ENCODE measurements at places on chromosomes 2 and 18.

- H3K27ac ChIP-seq, result no peak overlapping the region
- H3K4me3 ChIP-seq, result no peak overlapping the region
- H3K4me1 ChIP-seq, result no peaks in the 10 kb centered on the region
- DNase-seq, result no peak
These were observed 20.2 kb downstream of the NRXN1 start for GRCh38 chr2:51011693-51012092.

- no peak overlapping the region for H3K4me3 ChIP-seq
- H3K27ac ChIP-seq, result no peak overlapping the region
- H3K27me3 ChIP-seq, result peaks cover 2% of the 10 kb centered on the region
- H3K36me3 ChIP-seq, result no peaks in the 10 kb centered on the region
- no peak for DNase-seq
These were observed 179.1 kb upstream of the SH3BP4 start for GRCh38 chr2:234772733-234773060.

DNA sequence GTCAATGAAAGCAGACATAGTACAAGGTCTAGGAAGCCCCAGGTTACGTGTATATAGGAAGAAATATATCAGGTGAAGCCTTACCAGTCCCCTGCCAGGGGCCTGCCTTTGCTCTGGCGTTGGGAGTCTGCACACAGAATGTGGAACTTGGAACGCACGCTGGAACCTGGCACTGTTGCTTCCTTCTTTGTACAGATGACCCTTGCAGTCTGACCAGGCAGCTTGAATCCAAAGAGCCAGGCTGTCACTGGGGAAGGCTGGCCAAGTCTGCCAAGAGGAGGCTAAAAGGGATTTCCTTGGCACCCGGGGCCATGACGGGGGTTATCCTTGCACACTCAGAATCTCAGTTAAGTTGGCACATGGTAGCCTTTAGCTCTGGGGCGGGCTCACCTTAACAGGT, 39.5 kb downstream of the TMEM247 start:
- no peaks in the 10 kb centered on the region for H3K27me3 ChIP-seq
- no peak overlapping the region for H3K27ac ChIP-seq
- peaks cover 12% of the 10 kb centered on the region for H3K4me1 ChIP-seq
- no peaks in the 10 kb centered on the region for H3K36me3 ChIP-seq
- no peak for DNase-seq
- H3K4me3 ChIP-seq, result no peak overlapping the region

- no peaks in the 10 kb centered on the region for H3K36me3 ChIP-seq
- no peak overlapping the region for H3K27ac ChIP-seq
- H3K4me3 ChIP-seq, result no peak overlapping the region
- H3K4me1 ChIP-seq, result peaks cover 3% of the 10 kb centered on the region
- DNase-seq, result peak; percentile 29
These were observed 168.7 kb downstream of the KCNS3 start for GRCh38 chr2:18047213-18047611.

GRCh38 chr2:11008773-11009172, 97.0 kb downstream of the KCNF1 start:
- no peaks in the 10 kb centered on the region for H3K36me3 ChIP-seq
- no peak for DNase-seq
- no peak overlapping the region for H3K27ac ChIP-seq
- peaks cover 2% of the 10 kb centered on the region for H3K27me3 ChIP-seq

- H3K36me3 ChIP-seq, result no peaks in the 10 kb centered on the region
- H3K4me3 ChIP-seq, result no peak overlapping the region
- peaks cover 5% of the 10 kb centered on the region for H3K4me1 ChIP-seq
- H3K27me3 ChIP-seq, result no peaks in the 10 kb centered on the region
These were observed 89.7 kb upstream of the MSH2 start for GRCh38 chr2:47313141-47313691.

GRCh38 chr18:53380063-53380639, 844.3 kb downstream of the MBD2 start:
- no peak overlapping the region for H3K27ac ChIP-seq
- no peaks in the 10 kb centered on the region for H3K4me1 ChIP-seq
- no peaks in the 10 kb centered on the region for H3K36me3 ChIP-seq
- no peak overlapping the region for H3K4me3 ChIP-seq
- peak; percentile 21 for DNase-seq
- H3K27me3 ChIP-seq, result no peaks in the 10 kb centered on the region

GRCh38 chr18:2901423-2901985, 54.7 kb downstream of the EMILIN2 start:
- H3K36me3 ChIP-seq, result no peaks in the 10 kb centered on the region
- peak overlapping the region; percentile 38 for H3K27ac ChIP-seq
- no peak overlapping the region for H3K4me3 ChIP-seq

GRCh38 chr18:14075196-14075595, 57.0 kb downstream of the ZNF519 start:
- H3K4me1 ChIP-seq, result no peaks in the 10 kb centered on the region
- H3K36me3 ChIP-seq, result no peaks in the 10 kb centered on the region
- H3K4me3 ChIP-seq, result no peak overlapping the region
- no peaks in the 10 kb centered on the region for H3K27me3 ChIP-seq
- no peak for DNase-seq

DNA sequence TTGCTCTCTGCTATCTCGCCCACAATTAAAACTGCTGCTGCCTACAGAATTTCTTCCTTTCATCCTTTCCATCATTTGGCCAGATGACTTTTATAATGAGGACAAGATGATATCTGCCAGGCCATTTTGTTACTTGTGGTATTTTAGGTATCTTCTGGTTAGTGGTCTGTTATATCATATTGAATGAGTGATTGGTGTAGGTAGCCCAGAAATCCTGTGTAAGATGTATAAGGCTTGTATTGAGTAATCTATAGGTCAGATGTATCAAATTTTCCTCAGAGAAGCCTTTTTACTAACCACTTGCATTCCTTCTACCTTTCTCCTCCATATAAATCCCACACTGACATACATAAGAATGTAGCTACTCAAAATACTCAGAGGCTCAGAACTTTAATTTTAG, 118.3 kb downstream of the UBR3 start:
- no peak overlapping the region for H3K4me3 ChIP-seq
- H3K27ac ChIP-seq, result no peak overlapping the region
- peaks cover 2% of the 10 kb centered on the region for H3K36me3 ChIP-seq
- no peaks in the 10 kb centered on the region for H3K27me3 ChIP-seq

DNA sequence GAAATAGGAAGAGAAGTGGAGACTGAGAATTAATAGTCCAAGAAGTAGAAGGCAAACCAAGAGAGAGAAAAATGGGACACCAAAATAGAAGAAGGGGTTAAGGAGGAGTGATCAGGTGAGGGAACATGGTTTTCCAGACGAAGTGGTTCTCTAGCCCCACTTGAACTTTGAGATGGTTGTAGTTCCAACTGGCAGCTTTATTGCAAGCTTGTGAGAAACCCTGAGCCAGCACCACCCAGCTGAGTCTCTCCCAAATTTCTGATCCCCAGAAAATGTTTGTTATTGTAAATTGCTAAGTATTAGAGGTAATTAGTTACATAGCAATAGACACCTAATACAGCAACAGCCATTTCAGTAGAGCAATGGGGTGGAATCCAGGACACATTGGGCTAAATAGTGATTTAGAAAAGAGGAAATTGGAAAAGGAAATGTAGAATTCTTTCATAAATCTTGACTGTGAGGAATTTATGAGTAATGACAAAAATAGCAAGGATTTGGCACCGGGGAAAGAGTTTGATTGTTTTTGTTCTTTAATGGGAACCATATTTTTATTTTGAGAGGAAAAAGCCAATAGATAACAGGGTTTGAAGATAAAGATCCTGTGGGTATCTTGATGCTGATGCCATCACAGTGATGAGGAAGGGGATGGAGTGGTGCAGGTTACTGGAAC, 62.1 kb upstream of the XDH start:
- peak overlapping the region; percentile 3 for H3K27ac ChIP-seq
- no peaks in the 10 kb centered on the region for H3K27me3 ChIP-seq
- peaks cover 5% of the 10 kb centered on the region for H3K4me1 ChIP-seq
- H3K4me3 ChIP-seq, result no peak overlapping the region
- H3K36me3 ChIP-seq, result no peaks in the 10 kb centered on the region

- DNase-seq, result no peak
- no peaks in the 10 kb centered on the region for H3K27me3 ChIP-seq
- no peaks in the 10 kb centered on the region for H3K4me1 ChIP-seq
- no peak overlapping the region for H3K27ac ChIP-seq
These were observed 15.9 kb downstream of the MDH1 start for GRCh38 chr2:63604666-63605065.

- H3K4me3 ChIP-seq, result no peak overlapping the region
- no peaks in the 10 kb centered on the region for H3K27me3 ChIP-seq
- no peaks in the 10 kb centered on the region for H3K36me3 ChIP-seq
- DNase-seq, result no peak
These were observed 283.3 kb upstream of the NETO1 start for GRCh38 chr18:73151086-73151485.

DNA sequence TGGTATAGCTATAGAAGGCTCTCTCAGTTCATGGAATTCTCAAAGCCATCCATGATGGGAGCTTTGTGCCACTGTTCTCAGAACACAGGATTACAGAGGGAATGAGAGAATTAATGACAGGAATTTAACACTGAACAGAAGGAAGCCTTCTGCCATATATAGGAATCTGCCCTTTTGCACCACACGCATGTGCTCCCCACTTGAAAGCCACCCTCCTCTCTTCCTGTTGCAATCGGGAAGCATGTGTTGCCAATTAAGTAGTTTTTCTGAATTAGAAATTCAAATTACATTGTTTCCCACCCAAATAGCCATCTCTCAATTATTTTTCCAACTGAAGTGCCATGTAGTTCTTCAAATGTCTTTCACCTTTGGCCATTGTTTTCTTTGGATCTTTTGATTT, 71.3 kb downstream of the C1D start:
- H3K4me3 ChIP-seq, result no peak overlapping the region
- DNase-seq, result no peak
- H3K27ac ChIP-seq, result no peak overlapping the region
- no peaks in the 10 kb centered on the region for H3K36me3 ChIP-seq
- H3K27me3 ChIP-seq, result no peaks in the 10 kb centered on the region
- no peaks in the 10 kb centered on the region for H3K4me1 ChIP-seq

DNA sequence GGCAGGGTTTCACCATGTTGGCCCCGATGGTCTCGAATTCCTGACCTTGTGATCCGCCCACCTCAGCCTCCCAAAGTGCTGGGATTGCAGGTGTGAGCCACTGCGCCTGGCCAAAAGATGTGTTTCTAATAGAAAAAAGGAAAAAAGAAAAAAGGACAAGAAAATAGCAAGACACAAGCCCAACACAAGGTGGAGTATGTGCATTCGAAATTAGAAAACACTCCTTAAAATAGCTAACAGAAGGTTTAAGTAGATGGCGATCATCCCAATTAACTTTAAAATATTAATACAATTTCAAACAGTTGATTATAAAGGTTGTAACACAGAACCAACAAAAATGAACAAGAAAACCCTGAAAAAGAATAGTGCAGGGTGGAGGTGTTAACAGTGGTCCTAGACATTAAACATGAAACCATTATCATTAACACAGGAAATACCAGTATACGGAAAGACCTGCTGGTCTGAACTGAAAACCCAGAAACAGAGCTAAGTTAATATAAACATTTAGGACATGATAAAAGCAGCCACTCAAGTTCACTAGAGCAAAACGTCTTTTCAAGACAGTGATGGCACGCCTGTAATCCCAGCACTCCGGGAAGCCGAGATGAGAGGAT, 57.9 kb downstream of the HDLBP start:
- no peak overlapping the region for H3K27ac ChIP-seq
- no peaks in the 10 kb centered on the region for H3K27me3 ChIP-seq
- DNase-seq, result no peak
- H3K4me3 ChIP-seq, result no peak overlapping the region

- no peaks in the 10 kb centered on the region for H3K4me1 ChIP-seq
- no peak overlapping the region for H3K4me3 ChIP-seq
- H3K27ac ChIP-seq, result no peak overlapping the region
- no peaks in the 10 kb centered on the region for H3K27me3 ChIP-seq
These were observed 293.6 kb downstream of the SOX11 start for GRCh38 chr2:5985536-5986385.

DNA sequence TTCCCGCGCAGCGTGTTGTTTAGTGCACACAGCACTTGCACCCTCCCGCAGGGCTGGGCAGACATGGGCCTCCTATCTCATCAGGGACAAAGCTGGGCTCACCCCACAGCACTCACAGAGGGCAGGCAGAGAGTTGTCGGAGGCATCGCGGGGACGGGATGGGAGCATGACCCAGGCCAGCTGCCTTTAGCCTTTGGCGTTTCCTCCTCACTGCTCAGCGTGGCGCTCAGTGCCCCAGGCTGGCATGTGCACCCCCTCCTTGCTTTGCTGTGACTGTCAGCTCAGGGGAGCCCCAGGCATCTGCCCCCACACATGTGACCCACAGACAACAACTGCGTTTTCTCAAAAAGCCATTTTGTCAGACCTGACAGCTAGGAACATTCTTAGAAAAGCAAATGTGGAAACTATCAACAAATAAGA, 101.1 kb downstream of the RNF144A start:
- no peak for DNase-seq
- no peak overlapping the region for H3K4me3 ChIP-seq
- no peak overlapping the region for H3K27ac ChIP-seq
- no peaks in the 10 kb centered on the region for H3K36me3 ChIP-seq

- H3K27ac ChIP-seq, result no peak overlapping the region
- H3K4me1 ChIP-seq, result no peaks in the 10 kb centered on the region
- H3K36me3 ChIP-seq, result no peaks in the 10 kb centered on the region
These were observed 136.9 kb downstream of the SLC4A10 start for GRCh38 chr2:161761160-161761559.

DNA sequence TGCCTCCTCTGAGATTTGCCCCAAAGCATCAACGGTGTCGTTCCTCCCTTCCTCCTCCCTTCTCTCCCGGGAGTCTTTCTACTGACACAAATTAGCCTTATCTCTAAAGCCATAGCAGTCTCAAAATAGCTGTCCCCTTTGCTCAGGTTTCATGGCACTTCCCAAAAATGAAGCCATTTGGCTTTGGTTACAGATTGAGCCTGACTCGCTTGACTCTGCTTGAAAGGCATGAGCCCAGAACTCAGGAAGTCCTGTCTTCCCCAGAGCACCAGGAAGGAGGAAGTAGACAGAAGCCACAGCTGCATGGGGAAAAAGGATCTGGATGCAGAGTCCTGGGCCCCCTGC, 234.4 kb upstream of the RGPD4 start:
- no peak overlapping the region for H3K4me3 ChIP-seq
- no peaks in the 10 kb centered on the region for H3K27me3 ChIP-seq
- H3K27ac ChIP-seq, result no peak overlapping the region
- H3K4me1 ChIP-seq, result no peaks in the 10 kb centered on the region
- DNase-seq, result no peak

DNA sequence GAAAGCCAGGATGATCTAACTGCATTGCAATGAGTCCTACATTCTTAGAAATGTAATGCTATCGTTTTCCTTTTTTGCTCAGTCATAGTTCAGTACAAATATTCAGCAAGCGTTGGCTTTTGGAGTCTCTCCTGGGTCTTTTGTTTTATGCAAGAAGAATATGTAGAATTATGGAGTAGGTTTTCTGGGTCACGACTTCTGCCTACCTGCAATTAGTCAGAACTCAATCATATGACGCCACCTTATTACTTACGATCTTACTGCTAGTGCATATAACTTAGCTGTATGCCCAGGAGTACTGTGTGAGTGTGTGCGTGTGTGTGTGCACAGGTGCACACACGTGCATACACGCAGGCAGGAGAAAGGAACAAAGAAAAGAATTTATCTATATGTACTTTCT, 640.2 kb downstream of the STK39 start:
- H3K27ac ChIP-seq, result no peak overlapping the region
- H3K4me1 ChIP-seq, result no peaks in the 10 kb centered on the region
- no peaks in the 10 kb centered on the region for H3K36me3 ChIP-seq
- no peak overlapping the region for H3K4me3 ChIP-seq
- no peak for DNase-seq
- no peaks in the 10 kb centered on the region for H3K27me3 ChIP-seq

GRCh38 chr2:95010126-95010525, 15.4 kb upstream of the MAL start:
- H3K4me1 ChIP-seq, result no peaks in the 10 kb centered on the region
- no peak overlapping the region for H3K27ac ChIP-seq
- no peaks in the 10 kb centered on the region for H3K36me3 ChIP-seq
- H3K27me3 ChIP-seq, result peaks cover 2% of the 10 kb centered on the region
- no peak overlapping the region for H3K4me3 ChIP-seq
- no peak for DNase-seq
